ENCODE measurements at places on chromosomes 16 and 17.

DNA sequence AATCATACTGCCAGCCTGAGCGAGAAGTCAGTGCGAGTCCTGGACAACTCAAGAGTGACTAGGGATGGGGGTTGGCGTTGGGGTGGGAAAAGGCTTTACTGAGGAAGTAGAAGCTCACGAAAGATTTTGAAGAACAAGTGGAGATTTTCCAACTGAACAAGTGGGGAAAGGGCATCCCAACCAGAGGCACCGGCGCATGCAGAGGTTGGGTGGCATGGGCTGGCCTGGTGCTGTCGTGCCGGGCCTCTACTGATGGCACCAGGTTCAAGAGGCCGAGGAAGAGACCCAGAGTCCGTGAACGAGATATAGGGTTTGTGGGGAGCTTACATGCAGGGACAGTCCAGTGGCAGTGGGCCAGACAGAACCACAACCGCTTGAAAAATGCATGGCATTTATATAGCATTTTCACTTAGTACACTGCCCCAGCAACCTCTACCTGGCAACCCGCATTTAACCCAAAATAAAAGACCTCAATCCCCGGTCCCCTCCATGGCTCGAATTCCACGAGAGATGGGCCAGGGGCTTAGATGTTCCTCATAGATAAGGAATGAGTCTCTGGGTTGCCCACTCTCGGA, 7.7 kb upstream of the ITGA3 start:
- DNase-seq = no peak

DNA sequence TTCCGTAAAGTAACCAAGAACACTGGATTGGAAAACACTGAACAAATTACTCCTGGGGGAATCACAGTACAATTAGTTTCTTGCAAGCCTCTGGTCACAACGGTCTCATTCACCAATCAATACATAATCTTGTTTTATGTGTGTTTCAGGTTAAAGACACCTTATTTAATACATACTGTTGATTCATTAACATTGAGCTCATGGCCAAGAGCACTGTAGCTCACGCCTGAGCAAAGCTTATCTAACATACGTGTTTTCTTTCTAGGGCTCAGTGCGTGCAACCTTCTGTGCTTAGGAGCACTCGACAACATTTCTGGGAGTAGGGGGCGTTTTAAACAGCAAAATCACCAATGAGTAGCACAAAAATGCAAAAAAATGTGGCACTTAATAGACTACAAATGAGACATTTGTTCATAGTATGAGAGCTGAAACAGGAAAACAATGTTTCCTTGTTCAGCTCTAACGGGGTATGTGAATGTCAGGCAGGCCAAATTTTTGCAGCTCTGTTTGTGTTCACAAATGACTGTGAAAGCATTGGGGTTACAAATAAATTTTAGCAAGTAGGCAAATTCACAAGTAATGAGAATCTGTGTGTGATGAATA, 206.2 kb downstream of the CNTNAP4 start:
- DNase-seq = no peak

DNA sequence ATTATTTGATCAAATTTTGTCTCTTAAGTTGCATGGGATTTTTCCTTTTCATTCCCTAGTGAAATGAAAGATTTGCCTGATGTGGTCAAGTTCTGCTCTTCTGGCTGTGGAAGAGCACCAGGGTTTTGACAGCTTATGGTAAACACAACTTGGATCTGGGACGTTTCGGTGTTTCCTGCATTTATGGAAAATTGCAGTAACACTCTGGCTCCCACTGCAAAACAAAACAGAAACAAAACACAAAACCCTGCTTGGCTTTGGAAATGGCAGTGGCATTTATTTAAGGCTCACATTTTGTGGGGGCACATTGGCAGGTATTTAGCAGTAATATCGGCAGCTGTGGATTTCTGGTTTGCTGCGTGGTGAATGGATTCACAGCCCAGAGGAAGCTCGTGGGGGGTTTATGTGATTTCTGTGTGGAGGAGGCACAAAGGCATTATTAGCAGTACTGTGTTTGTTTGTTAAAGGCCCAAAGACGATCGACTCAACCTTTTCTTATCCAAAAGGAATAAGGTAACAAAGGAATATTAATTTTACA, 377.8 kb downstream of the SNX29 start:
- DNase-seq = no peak

GRCh38 chr17:4006165-4006589, 41.9 kb upstream of the ATP2A3 start:
- no peak for DNase-seq

DNA sequence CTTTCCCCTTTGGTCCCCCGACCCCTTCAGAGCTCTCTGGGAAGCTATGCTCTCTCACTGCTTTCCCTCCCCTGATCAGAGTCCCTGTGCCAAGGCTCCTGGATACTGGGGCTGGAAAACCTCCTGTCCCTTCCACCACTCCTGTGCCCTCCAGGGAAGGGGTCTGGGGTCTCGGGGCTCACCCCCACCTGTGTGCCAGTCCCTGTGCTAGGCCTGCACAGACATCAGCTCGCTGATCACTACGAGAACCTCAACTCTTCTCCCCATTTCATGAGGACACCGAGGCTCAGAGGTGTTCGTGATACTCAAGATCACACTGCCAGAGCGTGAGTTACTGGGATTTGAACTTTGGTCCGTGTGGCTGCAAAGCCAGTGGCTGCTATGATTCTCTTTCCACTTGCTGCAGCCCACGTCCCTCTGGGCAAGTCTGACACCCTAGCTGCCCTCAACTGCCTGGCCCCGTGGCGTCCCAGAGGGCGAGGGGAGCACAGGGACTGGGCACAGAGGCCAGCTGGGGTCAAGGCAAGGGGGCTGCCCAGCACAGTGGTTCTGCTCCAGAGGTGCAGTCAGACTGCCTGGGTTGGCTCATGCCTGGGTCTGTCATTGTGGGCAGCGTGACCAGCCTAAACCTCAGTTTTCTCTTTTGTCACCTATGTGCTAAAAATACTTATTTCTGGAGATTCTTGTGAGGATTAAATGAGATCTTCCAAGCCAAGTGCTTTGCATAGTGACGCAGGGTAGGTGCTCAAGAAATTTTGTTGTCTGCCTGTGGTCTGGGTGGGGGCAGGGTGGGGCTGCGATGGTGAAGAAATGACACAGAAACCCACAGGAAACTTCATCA, 43.8 kb upstream of the TOB1 start:
- no peak for DNase-seq

DNA sequence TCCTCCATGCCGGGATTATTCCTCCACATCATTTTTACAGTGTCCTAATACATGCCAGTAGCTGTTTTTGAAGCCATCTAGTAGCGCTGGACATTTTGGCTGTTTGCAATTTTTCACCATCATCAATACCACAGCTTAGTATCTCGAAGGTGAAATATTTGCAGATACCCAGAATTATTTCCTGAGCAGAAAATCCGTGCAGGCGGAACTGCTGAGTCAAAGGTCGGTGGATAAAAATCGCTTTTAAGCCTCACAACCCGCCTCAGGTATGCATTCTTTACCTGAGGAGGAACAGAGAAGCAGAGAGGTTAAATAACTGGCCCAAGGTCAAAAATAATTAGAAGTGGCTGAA, 584 bp upstream of the TNRC6A start:
- no peak for DNase-seq

GRCh38 chr17:16472539-16472938, 19.5 kb downstream of the LRRC75A start:
- no peak for DNase-seq

- DNase-seq = no peak
Measured at GRCh38 chr16:29676989-29677785, 1.8 kb upstream of the QPRT start.

DNA sequence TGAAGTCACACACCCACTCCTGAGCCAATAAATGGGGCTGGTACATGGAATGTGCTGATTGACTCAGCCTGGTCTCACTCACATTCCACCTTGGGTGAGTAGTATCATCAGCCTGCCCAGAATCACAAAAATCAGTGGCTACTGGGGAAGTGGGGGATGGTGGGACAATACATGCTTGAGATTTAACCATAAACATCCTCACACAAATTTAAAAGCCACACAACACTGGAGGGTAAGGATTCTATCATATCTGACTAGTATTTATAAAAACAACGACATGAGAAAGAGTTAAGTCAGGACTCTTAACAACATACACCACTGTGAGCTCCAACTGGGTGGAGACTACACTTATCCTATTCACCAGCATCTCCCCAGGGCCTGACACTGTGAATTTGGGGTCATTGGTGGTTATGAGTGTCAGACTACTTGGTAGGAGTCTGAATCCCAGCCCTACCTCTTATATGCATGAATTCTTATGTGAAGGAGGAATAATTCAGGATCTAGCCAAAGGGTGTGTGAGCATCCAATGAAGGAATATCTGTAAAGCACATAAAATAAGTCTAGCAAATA, 26.0 kb upstream of the IRX6 start:
- no peak for DNase-seq

All from fibroblast of the conjunctiva (primary cell).